ENCODE measurements at places on chromosomes 4 and X. TPM values are rescaled to one million over a fixed set of nuclear protein-coding genes. Genes with fewer than 3 reads are reported as not detected.
A peak's percentile ranks its signal among the peaks of the same experiment; 100 is the strongest.

DNA sequence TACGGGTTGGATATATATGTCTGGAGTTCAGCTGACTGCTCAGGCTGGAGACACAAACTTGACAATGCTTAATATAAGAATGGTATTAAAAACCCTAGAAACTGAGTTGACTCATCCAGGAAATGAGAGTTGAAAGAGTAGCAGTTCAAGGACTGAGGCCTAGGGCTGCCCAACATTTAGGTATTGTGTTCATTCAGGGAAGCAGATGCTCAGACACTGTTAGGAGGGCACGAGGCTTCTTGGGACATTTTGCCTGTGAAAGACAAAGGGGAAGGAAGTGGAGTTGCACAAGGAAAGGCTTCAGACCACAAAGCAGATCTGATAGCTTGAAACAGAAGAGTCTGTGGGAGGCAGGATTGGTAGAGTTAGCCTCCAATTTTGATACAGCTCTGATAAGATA lies 52.0 kb upstream of the HS3ST1 start:
- H3K4me1 ChIP-seq: no peaks in the 10 kb centered on the region
- no peak overlapping the region for H3K27ac ChIP-seq
- peaks cover 2% of the 10 kb centered on the region for H3K36me3 ChIP-seq
- no peaks in the 10 kb centered on the region for H3K27me3 ChIP-seq
- DNase-seq: no peak
- H3K4me3 ChIP-seq: no peak overlapping the region

EGFL6 gene
- not detected for total RNA-seq

- H3K27me3 ChIP-seq: no peaks in the 10 kb centered on the region
- H3K36me3 ChIP-seq: no peaks in the 10 kb centered on the region
- no peak overlapping the region for H3K27ac ChIP-seq
- no peak overlapping the region for H3K4me3 ChIP-seq
These were observed 19.8 kb downstream of the GAB1 start for GRCh38 chr4:143356493-143356892.

DNA sequence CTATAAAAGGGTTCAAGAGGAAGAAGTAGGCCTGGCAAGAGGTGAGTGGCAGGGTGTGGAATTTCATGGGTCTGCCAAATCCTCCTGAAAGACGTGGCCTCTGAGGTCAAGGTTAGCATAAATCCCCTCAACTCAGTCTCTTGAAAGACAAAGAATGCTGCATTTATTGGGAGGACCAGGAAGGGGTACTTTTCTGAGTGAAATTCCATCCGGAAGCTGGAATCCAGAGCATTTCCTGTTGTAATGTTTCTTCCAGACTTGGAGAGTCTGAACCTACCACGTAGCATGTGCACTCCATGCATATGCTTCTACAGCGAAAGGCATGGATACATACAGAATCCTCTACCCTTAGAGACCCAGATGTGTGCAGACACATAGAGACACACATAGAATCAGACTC lies 13.4 kb upstream of the FGD1 start:
- H3K27me3 ChIP-seq: no peaks in the 10 kb centered on the region
- no peak overlapping the region for H3K27ac ChIP-seq
- H3K36me3 ChIP-seq: peaks cover 7% of the 10 kb centered on the region
- peaks cover 7% of the 10 kb centered on the region for H3K4me1 ChIP-seq
- H3K4me3 ChIP-seq: no peak overlapping the region

- H3K27ac ChIP-seq: peak overlapping the region; percentile 27
- H3K4me3 ChIP-seq: no peak overlapping the region
- H3K4me1 ChIP-seq: no peaks in the 10 kb centered on the region
- peaks cover 16% of the 10 kb centered on the region for H3K36me3 ChIP-seq
These were observed 27.5 kb upstream of the CPLX1 start for GRCh38 chr4:853416-853781.

- peak within 1 kb of the TSS; percentile 99 for H3K27ac ChIP-seq
- peak; percentile 82 for DNase-seq
- H3K4me1 ChIP-seq: peaks cover 37% of the 10 kb centered on the region
- H3K36me3 ChIP-seq: peaks cover 18% of the 10 kb centered on the region
- H3K4me3 ChIP-seq: peak within 1 kb of the TSS; percentile 96
These were observed at the start of gene PIR for GRCh38 chrX:15493118-15493962. PIR (minus strand) TSS chrX:15493333; CDS start chrX:15491257, 2,076 bp downstream.

- peak overlapping the region; percentile 99 for H3K4me3 ChIP-seq
- peaks cover 21% of the 10 kb centered on the region for H3K36me3 ChIP-seq
- peaks cover 48% of the 10 kb centered on the region for H3K4me1 ChIP-seq
- H3K27me3 ChIP-seq: no peaks in the 10 kb centered on the region
These were observed 733 bp upstream of the NAA15 start for GRCh38 chr4:139300431-139301112.

- no peaks in the 10 kb centered on the region for H3K4me1 ChIP-seq
- peaks cover 2% of the 10 kb centered on the region for H3K27me3 ChIP-seq
- no peak overlapping the region for H3K4me3 ChIP-seq
- H3K36me3 ChIP-seq: no peaks in the 10 kb centered on the region
These were observed 10.8 kb upstream of the TMPRSS11B start for GRCh38 chr4:68256284-68256683.

IL15 gene
- total RNA-seq: not detected

GAGE12F gene
- not detected for total RNA-seq

CT45A3 gene
- not detected for total RNA-seq

- H3K4me1 ChIP-seq: peaks cover 5% of the 10 kb centered on the region
- H3K4me3 ChIP-seq: no peak overlapping the region
- H3K36me3 ChIP-seq: peaks cover 2% of the 10 kb centered on the region
These were observed 26.2 kb upstream of the ARHGEF6 start for GRCh38 chrX:136806891-136807410.

DNA sequence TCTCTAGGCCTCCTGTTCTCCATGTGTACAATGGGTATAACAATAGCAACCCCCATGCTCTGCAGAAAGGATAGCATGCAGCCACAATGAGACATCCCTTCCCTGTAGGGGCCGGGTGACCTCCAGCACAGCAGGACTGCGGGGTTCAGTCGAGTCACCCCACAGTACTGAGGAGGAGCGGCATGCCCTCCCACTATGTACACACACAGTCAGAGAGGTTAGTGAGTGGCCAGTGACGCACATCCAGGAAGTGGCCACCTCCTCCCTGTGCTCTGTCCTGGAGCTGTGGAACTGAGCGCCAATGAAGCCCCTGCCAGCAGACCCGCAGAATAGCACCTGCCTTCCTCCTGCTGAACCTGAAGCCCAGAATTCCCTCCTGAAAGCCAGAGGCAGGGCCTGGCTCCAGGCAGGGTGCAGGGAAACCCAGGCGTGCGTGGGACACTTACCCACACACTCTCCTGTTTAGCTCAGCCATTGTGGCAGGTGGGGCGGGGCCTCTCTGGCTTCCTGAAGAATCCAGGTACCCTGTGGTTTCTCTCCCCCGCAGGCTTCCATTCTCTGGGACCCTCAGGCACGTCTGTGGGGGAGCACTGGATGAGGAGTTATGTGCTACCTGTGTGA lies 50.0 kb downstream of the WFS1 start:
- H3K4me1 ChIP-seq: peaks cover 2% of the 10 kb centered on the region
- peak overlapping the region; percentile 24 for H3K27ac ChIP-seq
- no peak for DNase-seq
- H3K27me3 ChIP-seq: peaks cover 1% of the 10 kb centered on the region

HTN1 gene
- total RNA-seq: not detected

- peaks cover 5% of the 10 kb centered on the region for H3K4me1 ChIP-seq
- no peak overlapping the region for H3K4me3 ChIP-seq
- peaks cover 28% of the 10 kb centered on the region for H3K27me3 ChIP-seq
- DNase-seq: peak; percentile 24
These were observed 2.1 kb downstream of the GPR101 start for GRCh38 chrX:137031517-137032340.

Data from neural crest cell (in vitro differentiated cells).